ENCODE measurements at places on chromosomes 1 and 21. TPM values are rescaled to one million over a fixed set of nuclear protein-coding genes. Genes with fewer than 3 reads are reported as not detected.
A peak's percentile ranks its signal among the peaks of the same experiment; 100 is the strongest.

- no peaks in the 10 kb centered on the region for H3K27me3 ChIP-seq
- no peak overlapping the region for H3K27ac ChIP-seq
- H3K4me1 ChIP-seq = peaks cover 33% of the 10 kb centered on the region
- H3K4me3 ChIP-seq = no peak overlapping the region
- peak; percentile 50 for DNase-seq
Observed at GRCh38 chr1:227895828-227896685, 51.7 kb downstream of the WNT9A start.

- peaks cover 40% of the 10 kb centered on the region for H3K36me3 ChIP-seq
- DNase-seq = no peak
- peaks cover 13% of the 10 kb centered on the region for H3K4me1 ChIP-seq
Observed at GRCh38 chr21:33268393-33268736, 2.2 kb downstream of the IL10RB start.

- H3K27ac ChIP-seq = no peak overlapping the region
- peaks cover 7% of the 10 kb centered on the region for H3K36me3 ChIP-seq
- no peak overlapping the region for H3K4me3 ChIP-seq
Observed at GRCh38 chr1:167981933-167982332, 45.1 kb upstream of the MPC2 start.

DNA sequence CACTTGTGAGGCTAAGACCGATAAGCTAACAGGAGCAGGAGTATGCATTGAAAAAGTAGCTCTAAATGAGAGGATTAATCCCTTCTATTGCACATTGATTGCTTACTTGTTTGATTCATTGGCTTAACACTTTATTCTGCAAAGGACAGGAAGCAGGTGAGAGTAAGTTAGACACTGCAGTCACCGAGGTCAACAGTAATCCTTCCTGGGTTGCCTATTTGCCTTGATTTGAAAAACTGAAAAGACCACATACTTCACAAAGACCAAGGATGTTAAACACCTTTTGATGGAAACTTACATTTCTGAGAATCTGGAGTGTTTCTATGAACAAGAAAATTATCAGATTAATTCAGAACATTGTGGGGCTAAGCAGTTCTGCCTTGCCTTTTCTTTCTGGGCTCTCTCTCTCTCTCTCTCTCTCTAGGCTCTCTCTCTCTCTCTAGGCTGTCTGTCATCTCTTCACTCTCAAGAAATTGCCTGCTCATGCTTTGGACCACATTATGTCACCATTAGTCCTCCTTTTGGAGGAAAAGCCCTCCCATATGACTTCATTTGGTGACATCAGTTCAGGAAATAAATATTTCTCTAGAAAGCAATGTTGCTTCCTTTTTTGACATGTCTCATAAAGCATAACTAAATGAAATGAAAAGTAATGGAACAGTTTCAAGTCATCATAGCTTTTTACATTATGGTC, 103.8 kb downstream of the TNFSF18 start:
- no peak overlapping the region for H3K27ac ChIP-seq
- H3K4me3 ChIP-seq = no peak overlapping the region
- no peaks in the 10 kb centered on the region for H3K4me1 ChIP-seq
- no peaks in the 10 kb centered on the region for H3K36me3 ChIP-seq
- no peaks in the 10 kb centered on the region for H3K27me3 ChIP-seq
- DNase-seq = peak; percentile 41

GRCh38 chr1:160342526-160342925, 524 bp downstream of the COPA start:
- peak; percentile 52 for DNase-seq
- H3K36me3 ChIP-seq = peaks cover 35% of the 10 kb centered on the region
- H3K27me3 ChIP-seq = no peaks in the 10 kb centered on the region
- H3K27ac ChIP-seq = peak overlapping the region; percentile 95
- peak overlapping the region; percentile 97 for H3K4me3 ChIP-seq

DNA sequence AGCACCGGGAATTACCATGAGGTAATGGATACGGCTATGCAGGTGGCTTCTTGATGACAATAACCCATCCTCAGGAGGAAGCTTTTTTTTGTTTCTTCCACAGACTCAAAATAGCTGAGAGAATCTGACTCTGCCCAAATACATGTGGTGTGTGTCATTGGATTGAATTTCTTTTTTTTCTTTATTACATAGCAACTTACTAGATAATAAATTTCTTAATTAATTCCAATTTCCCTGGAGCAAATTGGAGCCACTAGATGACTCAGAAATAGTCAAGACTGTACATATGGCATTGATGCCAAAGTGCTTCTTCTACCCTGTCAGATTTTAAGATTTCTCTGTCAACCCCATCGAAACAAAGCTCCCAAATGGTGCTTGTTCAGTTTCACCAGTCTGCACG, 42.7 kb downstream of the L1TD1 start:
- H3K4me3 ChIP-seq = no peak overlapping the region
- no peaks in the 10 kb centered on the region for H3K36me3 ChIP-seq
- peaks cover 24% of the 10 kb centered on the region for H3K4me1 ChIP-seq
- no peaks in the 10 kb centered on the region for H3K27me3 ChIP-seq
- H3K27ac ChIP-seq = no peak overlapping the region
- DNase-seq = no peak

GRCh38 chr1:7553042-7553690, 217.9 kb upstream of the VAMP3 start:
- no peaks in the 10 kb centered on the region for H3K36me3 ChIP-seq
- H3K27me3 ChIP-seq = no peaks in the 10 kb centered on the region
- H3K4me3 ChIP-seq = no peak overlapping the region
- no peak overlapping the region for H3K27ac ChIP-seq
- no peak for DNase-seq
- peaks cover 37% of the 10 kb centered on the region for H3K4me1 ChIP-seq

DNA sequence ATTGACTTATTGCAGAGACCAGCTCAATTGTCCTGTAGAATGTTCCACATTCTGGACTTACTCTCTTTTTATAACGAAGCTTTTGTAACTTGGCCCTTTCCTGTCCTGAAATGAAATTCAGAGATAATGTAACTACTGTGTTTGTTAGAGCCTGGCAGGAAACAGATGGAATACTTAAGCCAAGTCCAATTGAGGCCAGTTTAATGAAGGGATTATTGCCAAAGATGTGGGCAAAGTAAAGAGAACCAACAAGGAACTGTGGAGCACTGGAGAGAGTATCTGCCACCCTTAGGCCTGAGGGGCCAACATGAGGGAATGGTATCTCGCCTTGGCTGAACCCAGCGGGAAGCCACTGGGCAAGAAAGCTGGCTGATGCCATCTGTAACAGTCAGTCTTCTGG, 32.9 kb downstream of the MFSD2A start:
- DNase-seq = no peak
- H3K27me3 ChIP-seq = no peaks in the 10 kb centered on the region

DNA sequence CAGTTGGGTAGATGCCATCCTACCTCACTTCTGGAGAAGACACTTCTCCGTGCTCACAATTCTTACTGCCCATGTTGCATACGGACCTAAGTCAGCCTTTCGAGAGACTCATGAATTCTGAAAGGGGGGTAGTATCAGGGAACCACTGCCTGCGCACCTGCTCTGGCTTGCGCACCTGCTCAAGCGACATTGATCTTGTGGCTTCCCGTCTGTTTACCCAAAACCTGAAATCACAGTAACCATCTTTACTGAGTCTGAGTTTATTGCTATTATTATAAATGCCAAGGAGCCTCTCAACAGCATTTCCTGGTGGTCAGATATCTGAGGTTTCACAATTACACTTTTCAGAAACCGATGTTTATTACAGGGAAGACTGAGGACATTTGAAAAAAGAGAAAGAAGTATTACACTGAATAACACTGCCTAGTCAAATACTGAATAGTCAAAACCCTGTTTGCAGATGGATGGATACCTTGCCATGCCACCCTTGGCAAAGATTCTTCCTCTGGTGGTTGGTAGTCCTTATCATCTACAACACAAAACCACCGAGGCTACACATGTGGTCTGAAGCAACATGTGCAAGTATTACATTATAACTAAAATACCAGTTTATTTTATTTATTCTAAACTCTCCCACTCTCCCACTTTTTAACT, 208.7 kb downstream of the SIPA1L2 start:
- no peaks in the 10 kb centered on the region for H3K4me1 ChIP-seq
- peaks cover 19% of the 10 kb centered on the region for H3K36me3 ChIP-seq
- no peak for DNase-seq

DNA sequence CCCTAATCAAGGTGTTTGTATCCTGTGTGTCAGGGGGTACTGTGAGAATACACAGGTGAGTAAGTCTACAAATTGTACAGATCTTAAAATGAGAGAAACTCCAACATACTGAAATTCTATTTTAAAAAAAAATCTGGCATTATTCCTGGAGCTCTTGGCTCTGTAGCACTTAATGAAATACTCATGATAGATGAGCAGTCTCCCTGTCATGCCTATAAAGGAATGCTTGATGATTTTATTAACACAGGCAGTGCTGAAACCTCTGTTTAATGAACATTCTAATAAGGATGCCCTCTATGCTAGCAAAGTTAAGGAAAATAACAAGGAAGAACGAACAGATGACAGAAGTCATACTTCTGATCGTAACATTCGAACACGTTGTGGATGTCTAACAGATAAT, 233.9 kb upstream of the NEGR1 start:
- no peaks in the 10 kb centered on the region for H3K27me3 ChIP-seq
- no peaks in the 10 kb centered on the region for H3K4me1 ChIP-seq
- no peak overlapping the region for H3K27ac ChIP-seq
- no peak overlapping the region for H3K4me3 ChIP-seq
- H3K36me3 ChIP-seq = no peaks in the 10 kb centered on the region
- peak; percentile 11 for DNase-seq

DNA sequence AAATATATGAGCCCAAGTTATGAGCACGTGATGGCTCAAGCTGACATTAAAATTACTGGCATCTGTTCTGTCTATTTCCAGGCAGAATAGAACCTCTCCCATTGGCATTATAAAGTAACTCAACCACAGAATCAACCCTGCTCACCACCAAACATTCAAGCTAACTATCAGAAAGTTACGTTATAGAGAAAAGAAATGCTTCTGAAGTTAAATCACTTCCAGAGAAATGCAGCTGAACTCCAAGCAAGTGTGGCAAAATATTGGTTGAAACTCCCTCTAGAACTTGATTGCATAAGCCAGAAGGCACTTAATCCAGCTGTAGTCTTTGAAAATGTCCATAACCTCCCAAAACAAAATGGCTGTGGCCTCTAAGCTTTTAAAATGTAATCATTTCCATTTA, 36.2 kb upstream of the UBE2U start:
- no peak overlapping the region for H3K4me3 ChIP-seq
- no peak for DNase-seq
- no peaks in the 10 kb centered on the region for H3K36me3 ChIP-seq
- H3K27ac ChIP-seq = no peak overlapping the region
- peaks cover 7% of the 10 kb centered on the region for H3K4me1 ChIP-seq
- H3K27me3 ChIP-seq = no peaks in the 10 kb centered on the region

DNA sequence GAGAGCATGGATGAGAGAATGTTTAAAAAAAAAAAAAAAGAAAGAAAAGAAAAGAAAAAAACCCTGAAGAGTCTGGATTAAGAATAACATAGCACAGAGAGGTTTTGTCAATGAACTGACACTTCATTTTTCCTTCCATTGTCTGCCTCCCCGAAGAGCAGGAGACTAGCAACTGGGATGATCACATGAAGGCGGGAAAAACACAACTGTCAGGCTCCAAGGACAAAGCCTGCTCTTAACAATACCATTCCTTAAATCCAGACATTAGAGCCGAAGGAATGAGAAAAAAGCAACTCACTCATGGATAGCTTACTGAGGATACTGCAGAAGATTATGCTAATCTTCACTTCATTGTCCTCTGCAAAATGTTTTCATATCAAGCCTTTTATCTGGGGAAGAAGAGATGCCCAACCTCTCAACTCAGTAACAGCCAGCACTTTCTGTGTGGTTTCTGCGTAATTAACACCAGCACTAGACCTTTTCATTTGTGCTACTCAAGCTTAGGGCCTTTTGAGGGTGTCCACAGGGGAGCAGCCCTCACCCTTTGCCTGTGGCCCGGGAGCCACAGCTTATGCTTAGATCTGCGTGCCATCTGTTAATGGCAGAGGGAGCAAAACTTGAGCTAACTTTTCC, 182.3 kb downstream of the BARHL2 start:
- H3K36me3 ChIP-seq = no peaks in the 10 kb centered on the region
- H3K4me3 ChIP-seq = no peak overlapping the region
- no peaks in the 10 kb centered on the region for H3K27me3 ChIP-seq
- H3K27ac ChIP-seq = no peak overlapping the region
- no peak for DNase-seq
- H3K4me1 ChIP-seq = no peaks in the 10 kb centered on the region

- no peak overlapping the region for H3K27ac ChIP-seq
- no peaks in the 10 kb centered on the region for H3K27me3 ChIP-seq
- H3K4me1 ChIP-seq = no peaks in the 10 kb centered on the region
- no peak for DNase-seq
- no peaks in the 10 kb centered on the region for H3K36me3 ChIP-seq
Observed at GRCh38 chr1:37018510-37018909, 15.8 kb downstream of the GRIK3 start.

- no peak overlapping the region for H3K4me3 ChIP-seq
- no peaks in the 10 kb centered on the region for H3K27me3 ChIP-seq
- H3K4me1 ChIP-seq = no peaks in the 10 kb centered on the region
- no peaks in the 10 kb centered on the region for H3K36me3 ChIP-seq
Observed at GRCh38 chr1:199512037-199512710, 515.3 kb upstream of the NR5A2 start.

KLHL12 gene
- 19.9 TPM for total RNA-seq

NUDT17 gene
- total RNA-seq = 15.9 TPM
